ENCODE measurements at places on chromosomes 5 and 9.

DNA sequence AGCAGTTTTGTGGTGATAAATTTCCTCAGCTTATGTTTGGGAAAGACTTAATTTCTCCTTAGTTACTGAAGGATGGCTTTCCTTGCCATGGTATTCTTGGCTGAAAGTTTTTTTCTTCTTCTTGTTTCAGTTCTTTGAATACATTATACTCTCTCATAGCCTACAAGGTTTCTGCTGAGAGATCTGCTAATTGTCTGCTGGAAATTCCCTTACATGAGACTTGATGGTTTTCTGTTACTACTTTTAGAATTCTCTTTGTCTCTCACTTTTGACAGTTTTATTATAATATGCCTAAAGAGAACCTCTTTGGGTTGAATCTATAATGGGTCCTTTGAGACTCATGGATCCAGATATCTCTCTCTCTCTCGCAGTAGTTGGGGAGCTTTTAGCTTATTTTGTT, 693.6 kb downstream of the PRELID2 start:
- no peak for DNase-seq

GRCh38 chr5:71939452-71940230, 167.6 kb upstream of the MAP1B start:
- no peak for DNase-seq

DNA sequence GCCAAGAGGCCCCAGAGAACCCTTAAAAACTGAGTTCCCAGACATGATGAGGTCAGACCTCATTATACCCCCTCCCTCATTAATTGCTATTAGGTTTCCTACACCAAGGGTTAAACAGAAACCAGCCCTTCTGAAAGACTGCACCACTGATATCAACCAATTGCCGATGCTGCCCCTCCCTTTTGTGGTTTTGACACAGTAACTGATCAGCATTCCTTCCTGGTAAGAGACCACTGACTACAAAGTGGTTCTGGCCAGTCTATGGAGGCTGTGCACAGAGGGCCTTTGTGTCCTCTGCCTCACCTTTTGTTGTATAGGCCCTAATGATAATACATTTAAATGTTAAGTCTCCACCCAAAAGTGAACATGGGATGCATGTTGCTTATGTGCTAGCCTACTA, 201.5 kb downstream of the FRMD3 start:
- DNase-seq = no peak

DNA sequence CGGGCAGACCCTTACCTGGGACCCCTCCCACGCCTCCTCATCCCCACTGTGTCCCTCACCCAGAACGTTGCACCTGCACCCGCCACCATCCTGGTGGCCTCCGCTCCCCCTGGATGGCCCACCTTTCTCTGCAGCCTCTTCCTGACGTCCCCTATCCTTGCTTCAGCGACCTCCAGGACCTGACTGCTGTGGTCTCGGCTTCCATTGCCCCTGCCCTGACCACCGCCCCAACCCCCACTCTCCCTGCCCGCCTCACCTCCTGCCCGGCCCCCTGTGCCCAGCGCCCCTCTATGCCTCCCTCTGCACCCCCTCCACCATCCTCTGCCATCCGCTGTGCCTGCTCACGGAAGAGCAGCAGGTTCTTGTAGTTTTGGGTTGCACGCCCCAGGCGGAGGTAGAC, 2.2 kb downstream of the LCN10 start:
- no peak for DNase-seq

DNA sequence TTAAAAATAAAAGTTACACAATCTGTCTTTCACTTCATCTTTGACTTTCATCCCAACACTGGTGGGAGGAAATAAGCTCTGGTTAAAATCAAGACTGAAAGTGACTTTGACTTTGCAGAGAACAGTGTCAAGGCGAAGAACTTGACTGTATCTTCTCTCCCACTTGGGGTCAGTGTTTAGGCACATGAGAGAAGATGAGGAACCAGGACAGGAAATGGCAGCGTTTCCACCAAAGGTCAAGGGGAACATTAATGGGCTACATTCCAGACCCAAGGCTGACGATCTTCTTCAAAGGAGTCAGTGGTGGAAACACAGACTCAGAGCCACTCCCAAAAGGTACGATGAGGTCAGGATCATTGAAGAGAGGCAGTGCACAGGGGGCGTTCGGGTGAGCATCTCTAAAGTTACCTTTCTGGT, 409.5 kb downstream of the ARHGEF28 start:
- no peak for DNase-seq

GRCh38 chr9:91156451-91157234, 205.1 kb downstream of the AUH start:
- DNase-seq = peak; percentile 74

DNA sequence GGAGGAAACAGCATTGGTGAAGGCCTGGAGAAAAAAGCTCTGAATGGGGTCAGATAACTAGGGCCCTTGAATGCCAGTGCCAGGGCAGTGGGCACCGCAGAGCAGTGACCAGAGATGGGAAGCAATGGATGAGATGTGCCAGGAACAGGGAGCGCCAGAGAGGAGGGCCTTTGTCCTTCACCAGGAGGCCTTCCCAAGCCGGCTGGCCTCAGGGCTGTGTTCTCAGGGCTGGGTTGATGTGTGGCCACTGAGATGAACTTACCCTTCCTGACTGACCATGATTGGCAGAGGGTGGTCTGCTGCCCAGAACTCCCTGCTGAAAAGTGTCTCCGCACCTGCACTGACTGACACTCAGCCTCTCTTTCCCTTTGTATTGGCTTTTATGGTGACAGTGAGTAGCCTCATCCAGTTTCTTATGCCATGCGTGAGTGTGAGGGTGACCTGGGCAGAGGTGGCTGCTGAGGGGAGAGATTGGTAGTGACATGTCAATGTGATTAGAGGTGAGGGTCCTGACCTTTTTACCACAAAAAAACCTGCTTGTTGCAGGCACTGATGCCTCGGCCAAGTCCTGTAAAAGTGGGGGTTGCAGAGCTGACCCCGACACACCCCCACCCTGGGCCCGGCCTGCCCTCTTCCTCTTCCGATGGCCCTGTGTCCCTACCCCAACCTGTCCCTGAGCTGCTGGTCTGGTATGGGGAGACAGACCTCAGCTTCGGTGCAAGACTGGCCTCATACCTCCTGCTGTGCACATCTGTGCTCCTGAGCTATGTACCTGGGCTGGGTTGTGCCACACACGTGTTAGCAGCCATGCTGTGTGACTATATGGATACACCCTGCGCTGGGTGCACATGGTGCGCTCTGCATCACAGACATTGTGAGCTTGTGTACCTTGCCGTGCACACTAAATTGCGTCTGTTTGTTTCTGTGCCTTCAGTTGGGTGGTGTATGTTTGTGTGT, 57.1 kb upstream of the PSD2 start:
- no peak for DNase-seq

DNA sequence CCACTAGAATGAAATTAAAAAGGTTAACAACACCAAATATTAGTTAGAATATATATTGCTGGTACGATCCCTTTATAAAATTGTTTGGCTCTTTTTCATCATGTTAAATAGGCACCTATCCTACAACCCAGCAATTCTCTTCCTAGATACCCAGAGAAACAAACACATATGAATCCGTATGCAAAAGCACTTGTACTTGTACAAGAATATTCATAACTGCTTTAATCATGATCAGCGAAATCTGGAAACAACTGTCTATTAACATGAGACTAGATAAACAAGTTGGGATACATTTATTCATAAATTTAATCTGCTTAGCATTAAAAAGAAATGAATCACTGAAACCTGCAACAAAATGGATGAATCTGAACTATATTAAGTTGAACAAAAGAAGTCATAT, 113.7 kb upstream of the MAP1B start:
- no peak for DNase-seq

DNA sequence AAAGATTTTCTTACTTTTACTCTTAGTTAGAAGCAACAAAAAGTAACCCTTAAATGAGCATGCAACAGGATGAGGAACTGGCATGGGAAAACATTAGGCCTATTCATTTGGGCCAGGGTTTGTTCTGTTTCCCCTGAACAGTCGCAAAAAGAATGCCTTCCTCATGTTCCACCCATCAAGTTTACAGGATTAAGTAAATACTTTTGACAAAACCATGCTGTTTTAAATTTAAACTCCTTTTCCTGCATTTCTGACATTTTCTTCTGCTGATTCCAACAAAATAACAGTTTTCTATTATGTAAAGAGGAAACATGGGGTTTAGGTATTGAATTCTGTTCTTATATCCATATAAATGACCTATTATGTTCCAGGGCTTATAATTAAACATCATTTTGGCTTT, 236.6 kb upstream of the ACTBL2 start:
- no peak for DNase-seq

DNA sequence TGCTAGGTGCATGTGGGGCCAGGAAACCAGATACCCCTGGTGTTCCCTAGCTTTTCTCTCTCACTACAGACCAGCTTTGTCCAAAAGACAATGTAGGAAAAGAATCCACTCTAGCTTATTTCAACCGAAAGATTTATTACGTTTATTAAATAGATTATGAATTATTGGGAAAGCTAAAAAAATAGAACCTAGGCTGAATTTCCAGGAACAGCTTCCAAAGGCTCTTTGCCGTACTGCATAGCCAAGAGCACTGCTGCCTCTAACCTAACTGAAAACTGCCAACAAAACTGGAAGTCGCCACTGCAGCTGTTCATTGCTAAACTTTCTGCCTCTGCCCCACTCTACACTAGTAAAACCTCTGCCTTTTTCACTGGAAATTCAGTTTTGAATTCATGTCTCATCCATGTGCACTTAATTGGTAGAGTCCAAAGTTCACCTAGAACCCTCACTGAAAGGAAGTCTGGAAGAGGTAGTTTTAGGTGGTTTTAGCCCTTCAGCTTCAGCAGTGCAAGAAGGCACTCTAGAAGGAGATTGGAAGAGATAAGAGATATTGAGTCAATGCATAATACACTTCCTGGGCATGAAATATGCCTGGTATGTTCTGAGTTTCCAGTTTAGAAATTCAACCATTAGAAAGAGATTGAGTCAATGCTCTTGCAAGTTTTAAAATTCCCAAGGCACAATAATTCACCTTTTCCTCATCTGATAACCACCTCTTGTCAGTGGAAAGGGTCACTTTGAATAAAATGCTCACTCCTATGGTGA, 927.9 kb downstream of the MAT2B start:
- DNase-seq = no peak

- DNase-seq = no peak
These were observed 32.6 kb upstream of the ANXA1 start for GRCh38 chr9:73118898-73119554.

- no peak for DNase-seq
These were observed 174.0 kb upstream of the NREP start for GRCh38 chr5:111930905-111931461.

DNA sequence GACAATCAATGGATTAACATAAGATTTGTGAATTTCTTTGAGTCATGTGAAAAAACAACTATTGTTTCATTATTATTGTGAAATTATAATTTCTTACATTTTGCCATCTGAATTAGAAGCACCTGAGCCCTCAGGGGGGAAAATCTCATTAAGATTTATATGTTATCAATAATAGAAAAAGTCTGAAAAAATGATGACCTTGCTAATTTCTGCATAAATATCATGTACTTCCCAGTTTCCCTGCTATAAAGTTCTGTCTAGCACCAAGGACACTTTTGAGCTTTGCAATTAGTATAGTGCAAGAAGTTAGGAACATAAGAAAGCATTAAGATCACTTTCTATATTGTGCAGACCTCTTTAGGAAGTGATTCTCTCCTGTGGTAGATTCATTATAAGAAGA, 488.3 kb upstream of the TUSC1 start:
- no peak for DNase-seq

DNA sequence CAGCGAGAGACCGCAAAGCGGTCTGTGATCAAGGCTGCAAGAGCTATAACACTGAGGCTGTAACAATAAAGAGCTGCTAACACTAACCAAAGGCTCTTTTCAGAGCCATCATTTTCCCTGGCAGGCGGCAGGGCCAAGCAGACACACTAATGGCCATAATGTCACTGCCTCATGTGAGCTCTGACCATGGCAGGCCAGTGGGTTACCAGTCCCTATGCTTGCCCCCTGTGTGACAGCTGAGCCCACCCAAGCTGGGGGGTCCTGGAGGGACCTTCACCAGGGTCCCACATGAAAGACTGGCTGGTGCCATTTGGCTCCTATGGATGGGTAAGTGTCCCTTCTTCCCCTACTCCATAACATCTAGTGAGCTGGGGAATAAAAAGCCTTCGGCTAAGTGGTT, 29.6 kb upstream of the TESK1 start:
- no peak for DNase-seq

- no peak for DNase-seq
These were observed 34.0 kb downstream of the IDNK start for GRCh38 chr9:83656952-83657351.

DNA sequence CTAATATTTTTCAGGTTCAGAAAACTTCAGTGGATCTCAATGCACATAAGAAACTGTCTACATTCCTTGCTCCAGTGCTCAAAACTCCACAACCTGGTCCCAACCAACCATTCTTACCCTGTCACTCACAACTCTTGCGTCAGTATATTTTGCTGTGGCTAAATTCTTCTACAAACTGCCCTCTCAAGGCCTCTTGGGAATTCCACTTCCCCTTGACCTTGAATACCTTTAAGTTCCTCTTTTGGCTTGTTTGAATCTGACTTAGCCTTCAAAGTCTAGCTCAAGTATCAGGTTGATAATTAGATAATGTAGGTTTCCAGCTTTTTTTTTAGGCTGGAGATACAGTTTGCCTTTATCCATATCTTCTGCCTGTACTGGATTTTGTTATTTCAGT, 128.3 kb downstream of the SLF1 start:
- no peak for DNase-seq

DNA sequence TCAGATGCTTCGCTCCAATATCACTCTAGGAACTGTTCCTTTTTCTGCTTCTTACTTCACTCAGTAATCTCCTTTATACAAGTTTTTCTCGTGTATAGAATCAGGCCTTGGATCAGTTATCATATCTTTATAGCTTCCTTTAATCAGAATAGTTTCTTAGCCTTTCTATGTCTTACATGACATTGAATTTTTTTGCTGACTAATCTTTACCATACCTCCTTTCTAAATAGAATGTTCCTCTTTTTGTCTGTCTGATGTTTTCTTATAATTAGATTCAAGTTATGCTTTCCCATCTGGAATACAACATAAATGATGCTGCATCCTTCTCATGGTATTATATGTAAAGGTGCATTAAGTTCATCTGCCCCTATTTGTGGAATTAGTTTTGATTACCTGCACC, 40.2 kb upstream of the TYRP1 start:
- DNase-seq = no peak

GRCh38 chr9:31135567-31135966, 1248.9 kb upstream of the ACO1 start:
- DNase-seq = no peak

DNA sequence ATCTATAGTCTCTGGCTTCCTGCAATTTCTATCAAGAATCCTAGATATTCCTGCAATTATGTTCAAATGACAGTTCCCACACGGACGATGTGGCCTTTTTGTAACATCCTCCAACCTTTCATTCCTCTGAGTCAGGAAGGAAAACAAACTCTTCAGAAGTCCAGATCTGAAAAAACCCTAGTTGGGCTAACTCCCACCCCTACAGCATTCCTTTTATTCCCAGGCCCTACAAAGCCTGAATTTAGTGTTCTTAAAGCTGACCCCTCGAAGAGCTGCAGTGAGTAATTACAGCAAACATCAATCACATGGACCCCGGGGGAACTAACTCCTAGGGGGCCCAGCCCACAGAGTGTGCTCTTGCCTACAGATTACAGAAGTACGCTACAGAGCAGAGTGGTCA, 99.7 kb downstream of the SERINC5 start:
- DNase-seq = no peak

GRCh38 chr9:87270221-87270847, 227.3 kb upstream of the DAPK1 start:
- no peak for DNase-seq

GRCh38 chr9:131678499-131679111, 61.3 kb downstream of the RAPGEF1 start:
- DNase-seq = peak; percentile 69

- DNase-seq = no peak
These were observed 99.1 kb downstream of the PTTG1 start for GRCh38 chr5:160520609-160521391.

- no peak for DNase-seq
These were observed 55.8 kb downstream of the IPPK start for GRCh38 chr9:92614123-92614510.

Data from immature natural killer cell (primary cell).